Activated CD4-positive, alpha-beta T cell treated with anti-CD3 and anti-CD28 coated beads, Interleukin-10, Interleukin-2, amounts not matched to agents 100 ng/mL and 50 ng/mL, durations not matched to agents 16 hours and 8 hours (primary cell): ENCODE measurements at places on chromosomes 1 and 21.

DNA sequence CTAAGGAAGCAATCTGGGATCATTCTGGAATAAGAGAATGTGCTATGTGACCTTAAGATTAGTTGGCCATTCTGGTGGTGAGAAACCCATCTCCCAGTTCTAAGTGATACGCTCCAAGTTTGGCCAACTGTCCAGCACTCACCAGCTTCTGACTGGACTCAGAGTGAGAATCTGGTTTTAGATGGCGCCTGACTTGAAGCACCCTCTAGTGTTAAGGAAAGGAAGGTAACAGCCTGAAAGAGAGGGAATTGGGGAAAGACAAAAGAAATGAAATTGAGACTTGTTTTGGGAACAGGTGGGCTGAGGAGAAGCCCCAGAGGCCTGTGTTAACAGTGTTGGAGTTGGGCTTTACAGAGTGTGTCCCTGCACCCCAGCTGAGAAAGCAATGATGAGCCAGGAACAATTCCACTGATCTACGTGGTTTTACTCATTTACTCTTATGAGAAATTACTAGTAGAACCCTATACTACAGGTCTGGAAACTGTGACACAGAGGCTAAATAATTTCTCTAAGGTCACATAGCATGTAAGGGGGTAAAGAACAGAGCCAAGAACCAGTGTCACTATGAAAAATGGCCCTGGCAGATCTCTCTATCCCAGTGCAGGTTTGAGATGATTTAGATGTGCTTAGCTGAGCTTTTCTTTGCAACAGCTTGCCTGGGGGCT lies 9.3 kb upstream of the FCAMR start:
- DNase-seq: no peak

GRCh38 chr1:88509379-88509778 lies 174.7 kb upstream of the PKN2 start:
- no peak for DNase-seq

DNA sequence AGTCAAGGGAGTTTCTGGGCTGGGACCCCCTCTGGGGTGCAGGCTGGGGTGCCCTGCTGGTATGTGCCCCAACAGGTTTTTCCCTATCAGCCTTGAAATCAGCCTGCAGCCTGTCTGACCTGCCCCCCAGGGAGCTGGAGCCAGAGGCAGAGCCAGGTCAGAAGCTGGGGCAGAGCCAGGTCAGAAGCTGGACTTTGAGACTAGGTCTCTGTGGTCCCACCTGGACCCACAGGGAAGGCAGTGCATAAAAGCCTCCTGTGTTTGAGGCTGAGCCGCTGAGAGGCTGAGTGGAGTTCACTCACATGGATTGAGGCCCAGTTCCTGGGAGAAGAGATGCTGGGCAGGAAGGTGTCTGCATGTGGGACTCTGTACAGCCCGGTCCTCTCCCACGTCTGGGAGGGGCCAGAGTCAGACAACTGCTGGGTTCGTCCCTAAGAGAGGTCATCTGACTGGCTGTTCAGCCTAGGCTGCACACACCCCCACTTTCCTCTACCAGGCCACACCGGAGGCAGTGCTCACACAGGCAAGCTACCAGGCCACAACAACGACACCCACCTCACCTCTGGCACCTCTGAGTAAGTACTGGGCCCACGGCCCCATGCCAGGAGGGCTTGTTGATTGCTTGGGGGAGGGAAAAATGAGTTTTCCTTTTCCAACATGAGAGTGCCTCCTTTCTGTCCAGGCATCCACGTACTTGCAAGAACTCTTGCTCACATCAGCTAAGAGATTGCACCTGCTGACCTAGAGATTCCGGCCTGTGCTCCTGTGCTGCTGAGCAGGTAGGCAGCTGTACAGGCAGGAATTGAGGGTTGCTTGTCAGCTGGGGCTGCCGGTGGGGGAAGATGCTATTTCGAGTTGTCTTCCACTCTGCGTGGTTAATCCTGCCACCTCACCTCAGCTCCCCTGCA lies at the start of gene ANXA9:
ANXA9 (plus strand) TSS at position 488 of the 908 bp plus-strand sequence. CDS start 814 bp downstream, outside the sequence.
- DNase-seq: no peak

- no peak for DNase-seq
These were observed 195.5 kb downstream of the KCNH1 start for GRCh38 chr1:210938416-210938925.

GRCh38 chr1:245062741-245063305 lies 92.0 kb upstream of the KIF26B start:
- peak; percentile 23 for DNase-seq
